ENCODE measurements at places on chromosomes 3 and 15.

GRCh38 chr15:90471769-90472168 lies 58.0 kb upstream of the CRTC3 start:
- DNase-seq, result no peak

DNA sequence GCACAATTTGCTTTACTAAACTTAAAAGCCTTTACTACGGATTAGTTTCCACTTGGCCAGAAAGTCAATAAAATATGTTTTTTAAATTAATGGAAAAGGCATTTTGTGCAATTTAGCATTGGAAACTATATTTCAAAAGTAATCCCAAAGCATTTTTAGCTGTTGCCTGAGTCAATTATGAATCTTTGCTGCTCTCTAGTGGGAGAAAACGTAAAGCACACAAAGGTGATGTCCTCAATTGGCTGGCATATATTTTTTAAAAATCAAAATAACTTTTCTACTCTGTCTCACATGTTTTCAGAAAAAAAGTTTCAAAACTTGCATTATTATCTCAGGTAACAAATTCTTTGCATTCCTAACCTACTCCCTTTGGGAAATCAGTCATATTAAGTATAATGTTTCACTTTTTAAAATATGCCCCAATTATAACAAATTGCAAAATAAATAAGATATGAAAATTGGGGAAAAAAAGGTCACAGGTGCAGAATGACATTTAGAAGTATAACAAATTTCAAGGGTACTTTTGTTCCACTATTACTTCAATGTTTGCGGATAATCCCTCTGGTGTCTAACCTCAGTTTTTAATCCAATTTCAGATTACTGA lies 47.2 kb upstream of the TEX55 start:
- DNase-seq, result peak; percentile 42

GRCh38 chr3:46882377-46883053 lies 5.0 kb downstream of the PTH1R start:
- DNase-seq, result no peak

DNA sequence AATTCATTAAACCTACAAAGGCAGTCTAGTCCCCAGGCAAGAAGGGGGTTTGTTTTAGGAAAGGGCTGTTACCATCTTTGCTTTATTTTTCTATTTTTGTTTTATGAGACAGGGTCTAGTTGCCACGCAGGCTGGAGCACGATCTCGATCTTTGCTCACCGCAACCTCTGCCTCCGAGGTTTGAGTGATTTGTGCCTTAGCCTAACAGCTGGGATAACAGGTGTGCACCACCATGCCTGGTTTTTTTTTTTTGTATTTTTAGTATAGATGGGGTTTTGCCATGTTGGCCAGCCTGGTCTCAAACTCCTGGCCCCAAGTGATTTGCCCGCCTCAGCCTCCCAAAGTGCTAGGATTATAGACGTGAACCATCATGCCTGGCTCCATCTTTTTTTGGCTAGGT lies 4.9 kb downstream of the HIGD1A start:
- DNase-seq, result no peak

GRCh38 chr15:62241135-62241770 lies 76.2 kb upstream of the C2CD4B start:
- no peak for DNase-seq

DNA sequence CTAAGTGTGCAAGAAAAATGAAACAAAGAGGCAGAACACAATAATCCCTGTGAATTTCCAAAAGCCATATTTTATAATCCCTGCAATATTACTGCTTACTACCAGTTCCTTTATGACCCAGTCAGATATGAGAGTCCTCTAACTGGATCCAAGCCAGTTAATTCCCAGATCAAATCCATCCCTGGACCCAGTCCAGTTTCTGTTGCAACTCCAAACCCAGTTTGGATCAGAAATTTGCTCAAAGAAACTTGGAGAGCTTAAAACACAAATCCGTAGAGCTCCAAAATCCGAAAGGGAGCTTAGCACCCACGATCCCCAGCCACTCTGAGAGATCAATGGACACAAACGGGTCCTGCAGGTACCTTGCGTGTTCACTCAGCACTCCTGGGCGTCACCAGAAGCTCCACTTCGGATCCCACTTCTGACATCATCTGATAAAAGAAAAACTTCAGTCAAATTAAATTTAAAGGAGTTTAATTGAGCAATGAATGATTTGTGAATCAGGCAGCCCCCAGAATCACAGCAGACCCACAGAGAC lies 32.6 kb upstream of the THUMPD3 start:
- DNase-seq, result no peak

GRCh38 chr3:181919375-181919774 lies 207.7 kb downstream of the SOX2 start:
- DNase-seq, result no peak

DNA sequence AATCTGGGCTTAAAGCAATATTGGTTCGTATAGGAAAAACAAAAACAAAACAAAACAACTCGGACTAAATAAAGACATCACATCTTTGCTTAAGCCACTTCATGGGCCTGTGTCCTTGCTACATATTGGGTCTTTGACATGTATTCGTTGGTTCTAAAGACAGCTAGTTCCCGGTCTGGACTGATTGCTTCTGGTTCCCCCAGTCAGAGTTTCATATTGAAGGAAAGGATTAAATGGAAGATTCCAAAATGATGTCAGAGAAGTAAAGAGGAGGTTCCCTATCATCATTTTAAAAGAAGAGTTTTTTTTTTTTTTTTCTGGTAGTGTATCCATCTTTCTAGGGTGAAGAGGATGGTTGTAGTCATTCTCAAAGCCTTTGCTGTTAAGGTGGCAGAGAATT lies 2.3 kb downstream of the OXSR1 start:
- no peak for DNase-seq

GRCh38 chr3:134933997-134934396 lies 138.9 kb downstream of the EPHB1 start:
- DNase-seq, result no peak

DNA sequence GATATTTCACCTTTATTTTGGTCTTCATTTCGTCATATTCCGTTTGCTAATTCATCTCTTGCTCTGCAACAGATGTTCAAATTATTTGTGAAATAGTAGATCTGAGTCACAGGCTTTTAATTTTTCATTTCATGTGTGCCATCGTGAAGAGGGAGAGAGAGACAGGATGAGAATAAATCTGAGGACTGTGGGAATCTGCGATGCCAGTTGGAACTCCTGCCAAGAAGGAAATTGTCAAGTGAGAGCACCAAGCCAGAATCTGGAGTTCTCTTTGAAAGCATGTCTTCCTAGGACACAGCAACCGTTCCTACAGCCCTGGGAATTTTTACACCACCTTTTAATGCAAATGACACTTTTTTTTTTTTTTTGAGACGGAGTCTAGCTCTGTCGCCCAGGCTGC lies 48.8 kb downstream of the NSMCE3 start:
- DNase-seq, result no peak

- DNase-seq, result no peak
Observed at GRCh38 chr15:74182131-74182530, 8.6 kb downstream of the ISLR start.

GRCh38 chr3:44930911-44931310 lies 45.1 kb downstream of the ZDHHC3 start:
- no peak for DNase-seq

- no peak for DNase-seq
Observed at GRCh38 chr3:197068077-197068476, 38.5 kb upstream of the MELTF start.

GRCh38 chr3:26712211-26713026 lies 89.8 kb downstream of the LRRC3B start:
- peak; percentile 33 for DNase-seq

DNA sequence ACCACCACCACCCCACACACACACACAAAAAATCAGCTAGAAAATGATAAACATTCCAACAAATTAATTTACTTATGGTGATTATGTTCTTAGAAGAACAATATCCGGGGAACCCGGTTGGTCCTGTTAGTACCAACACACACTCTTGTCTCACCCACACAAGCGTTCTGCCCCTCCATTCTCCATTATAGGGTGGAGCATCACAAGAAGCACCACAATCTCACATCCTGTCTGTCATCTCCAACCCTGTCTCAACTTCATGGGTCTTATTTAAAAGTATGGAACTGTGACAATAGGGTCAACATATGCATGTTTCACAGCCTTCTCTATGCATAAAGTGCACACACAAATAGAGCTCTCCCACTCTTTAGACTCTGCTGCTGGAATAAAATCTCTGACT lies 5.6 kb downstream of the GSK3B start:
- no peak for DNase-seq

GRCh38 chr15:52052066-52052935 lies 33.3 kb downstream of the MAPK6 start:
- DNase-seq, result no peak

DNA sequence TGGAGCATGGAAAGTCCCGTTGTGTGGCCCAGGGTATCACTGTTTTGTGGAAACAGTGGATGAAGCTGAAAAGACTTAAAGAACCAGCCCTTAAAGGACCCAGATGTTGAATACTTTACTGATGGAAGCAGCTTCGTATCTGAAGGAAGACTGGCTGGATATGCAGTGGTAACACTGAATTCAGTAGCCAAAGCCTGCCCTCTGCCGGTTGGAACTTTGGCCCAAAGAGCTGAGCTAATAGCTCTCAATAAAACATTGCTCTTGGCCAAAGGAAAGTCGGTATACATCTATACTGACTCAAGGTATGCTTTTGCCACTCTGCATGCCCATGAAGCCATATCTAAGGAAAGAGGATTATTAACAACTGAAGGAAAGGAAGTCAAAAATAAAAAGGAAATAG lies 885.4 kb downstream of the PDCD6IP start:
- no peak for DNase-seq

- DNase-seq, result peak; percentile 83
Observed at GRCh38 chr3:69250014-69250413, 127.6 kb upstream of the LMOD3 start.

DNA sequence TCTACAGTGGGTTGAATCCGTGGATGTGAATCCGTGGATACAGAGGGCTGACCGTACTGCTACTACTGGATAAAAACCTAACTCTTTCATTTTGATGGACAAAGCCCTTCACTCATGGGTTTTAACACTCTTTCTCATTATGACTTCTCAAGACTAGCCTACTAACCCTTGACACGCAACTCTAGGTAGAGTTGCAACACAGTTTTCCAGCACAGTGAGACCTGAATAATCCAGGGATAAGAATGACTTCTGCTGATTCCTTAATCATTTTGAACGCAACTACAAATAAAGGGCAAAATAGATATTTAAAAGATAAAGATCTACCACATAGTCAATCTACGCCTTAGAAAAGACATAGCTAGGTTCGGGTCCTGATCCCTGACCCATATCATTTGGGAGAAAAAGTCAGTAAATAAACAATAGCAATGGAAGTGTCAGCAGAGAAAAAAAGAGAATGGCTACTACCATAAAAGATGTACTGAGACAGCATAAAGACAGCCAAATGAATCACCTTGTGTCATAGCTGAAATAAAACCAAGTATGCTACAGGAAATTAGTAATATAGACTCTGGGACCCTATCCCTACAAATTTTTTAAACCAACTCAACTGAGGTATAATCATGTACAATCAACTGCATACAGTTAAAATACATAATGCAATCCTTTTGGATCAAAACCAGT lies 87.6 kb downstream of the DPH6 start:
- no peak for DNase-seq
